Stimulated activated CD4-positive, alpha-beta T cell treated with anti-CD3 and anti-CD28 coated beads, Interleukin-4, amount 100 ng/mL, for 4 hours (primary cell): ENCODE measurements at places on chromosomes 4 and X.

GRCh38 chr4:122224348-122224747 is 72.2 kb downstream of the BLTP1 start:
- DNase-seq = no peak

GRCh38 chrX:47749185-47749967 is 87.3 kb upstream of the ZNF81 start:
- no peak for DNase-seq

DNA sequence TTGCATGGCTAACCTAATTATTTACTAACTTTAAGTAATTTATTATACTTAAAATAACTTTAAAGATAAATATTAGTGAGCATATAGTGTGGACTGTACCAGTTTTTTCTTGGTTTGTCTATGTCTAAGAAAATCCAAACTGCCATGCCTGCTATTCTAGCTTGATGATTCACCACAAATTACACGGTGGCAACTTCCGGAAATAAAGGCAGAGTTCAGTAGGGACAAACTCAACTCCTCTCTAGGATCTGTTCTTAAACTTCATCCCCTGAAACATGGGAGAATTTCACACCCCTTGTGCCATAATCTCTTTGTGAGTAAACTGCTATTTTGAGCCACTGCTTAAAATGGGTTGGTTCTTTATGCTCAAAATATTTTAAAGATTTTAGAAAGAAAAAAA is 213.6 kb upstream of the NRK start:
- no peak for DNase-seq

GRCh38 chrX:150635952-150636351 is 57.2 kb upstream of the MTMR1 start:
- no peak for DNase-seq

DNA sequence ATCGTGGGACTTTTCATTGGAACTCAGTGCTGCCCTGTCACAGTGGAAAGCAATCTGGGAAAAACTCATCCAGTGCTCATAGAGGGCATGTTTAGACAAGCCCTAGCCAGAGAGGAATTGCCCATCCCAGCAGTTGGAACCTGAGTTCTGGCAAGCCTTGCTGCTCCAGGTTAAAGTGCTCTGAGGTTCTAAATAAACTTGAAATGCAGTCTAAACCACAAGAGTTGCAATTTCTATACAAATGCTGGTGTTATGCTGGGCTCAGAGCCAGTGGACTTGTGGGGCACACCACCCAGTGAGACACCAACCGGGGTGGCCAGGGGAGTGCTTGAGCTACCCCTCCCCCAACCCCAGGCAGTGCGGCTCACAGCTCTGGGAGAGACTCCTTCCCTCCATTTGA is 142.8 kb upstream of the PPP1R2C start:
- no peak for DNase-seq

- DNase-seq = no peak
These were observed 329.5 kb downstream of the GRIA2 start for GRCh38 chr4:157550028-157550427.

DNA sequence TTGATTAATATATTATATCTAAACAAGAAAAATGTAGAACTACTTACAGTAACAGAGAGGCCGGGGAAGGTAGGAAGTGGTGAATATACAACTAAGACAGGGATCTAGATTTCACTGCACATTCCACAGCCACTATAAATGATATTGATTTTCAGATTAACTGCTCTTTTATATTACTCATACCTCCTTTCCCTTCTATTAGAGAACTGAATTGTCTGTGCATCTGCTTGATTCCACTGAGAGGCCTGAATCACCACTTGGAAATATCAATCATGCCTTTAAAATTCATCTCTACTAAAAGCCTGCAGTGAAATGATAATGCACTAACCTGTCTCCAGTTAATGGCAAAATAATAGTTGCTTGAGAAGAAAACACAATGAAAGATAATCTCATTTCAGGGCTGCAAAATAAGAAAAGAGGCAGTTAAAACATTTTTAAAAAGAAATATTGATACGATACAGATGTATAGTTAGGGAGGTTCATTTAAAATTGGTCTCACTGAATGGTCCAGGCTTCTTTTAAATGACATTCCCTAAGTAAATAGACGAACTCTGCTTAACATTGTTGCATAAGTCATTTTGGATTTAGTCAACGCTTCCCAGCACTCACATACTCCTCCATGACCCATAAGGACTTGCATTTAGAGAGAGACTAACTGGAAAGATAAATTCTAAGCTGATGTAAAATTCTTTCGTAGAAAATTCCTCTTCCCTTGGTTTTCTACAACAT is 3.8 kb downstream of the ANTXR2 start:
- DNase-seq = no peak

DNA sequence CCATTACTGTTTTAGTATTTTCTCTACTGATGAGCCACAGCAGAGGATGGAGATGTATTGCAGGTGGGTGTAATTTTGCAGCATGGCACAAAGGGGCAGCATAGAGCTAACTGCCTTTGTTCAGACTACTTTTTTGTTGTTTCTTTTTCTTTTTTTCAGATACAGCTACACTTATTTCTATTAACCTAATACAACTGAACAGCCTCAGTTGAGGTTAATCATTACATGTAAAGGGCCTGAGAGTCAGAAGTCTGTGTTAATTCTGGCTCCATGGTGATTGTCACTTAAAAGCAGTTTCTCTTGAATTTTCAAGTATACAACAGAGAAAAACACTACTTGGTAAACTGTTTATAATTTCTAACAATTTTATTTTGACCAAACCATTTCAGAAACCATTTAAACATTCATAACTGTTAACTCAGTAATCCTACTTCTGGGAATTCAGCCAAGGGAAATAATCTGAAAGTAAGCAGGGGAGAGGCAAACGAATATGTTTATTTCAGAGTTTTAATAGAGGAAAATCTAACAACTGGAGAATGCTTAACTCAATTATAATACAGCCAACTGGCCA is 13.9 kb upstream of the PPEF2 start:
- DNase-seq = peak; percentile 5

DNA sequence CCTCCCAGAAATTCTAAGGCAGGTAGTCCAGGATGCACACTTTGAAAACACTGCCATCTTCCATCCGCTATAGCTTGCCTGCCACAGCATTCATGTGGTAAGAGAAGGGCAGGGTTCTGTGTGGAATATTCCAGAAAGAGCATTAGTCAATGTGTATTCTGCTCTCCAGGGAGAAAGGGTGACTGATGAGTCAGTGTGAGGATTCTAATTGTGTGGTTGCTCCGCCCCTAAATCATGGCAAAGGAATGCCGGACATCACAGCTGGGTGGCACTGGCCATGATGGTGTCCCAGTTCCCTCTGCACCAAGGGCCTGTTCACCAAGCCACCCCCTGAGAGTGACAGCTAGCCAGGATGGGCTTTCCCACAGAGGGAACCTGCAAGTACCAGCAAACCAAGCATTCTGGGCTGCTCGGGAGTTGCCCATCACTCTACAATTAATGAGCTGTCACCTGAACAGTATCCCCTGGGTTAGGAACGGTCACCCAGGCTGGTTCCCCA is 9.5 kb downstream of the IDS start:
- DNase-seq = no peak

- DNase-seq = no peak
These were observed 81.7 kb downstream of the EGF start for GRCh38 chr4:109994415-109994827.

GRCh38 chr4:111046811-111047210 is 423.9 kb upstream of the PITX2 start:
- no peak for DNase-seq

- DNase-seq = no peak
These were observed 175.4 kb downstream of the SHOX start for GRCh38 chrX:805988-806387.

DNA sequence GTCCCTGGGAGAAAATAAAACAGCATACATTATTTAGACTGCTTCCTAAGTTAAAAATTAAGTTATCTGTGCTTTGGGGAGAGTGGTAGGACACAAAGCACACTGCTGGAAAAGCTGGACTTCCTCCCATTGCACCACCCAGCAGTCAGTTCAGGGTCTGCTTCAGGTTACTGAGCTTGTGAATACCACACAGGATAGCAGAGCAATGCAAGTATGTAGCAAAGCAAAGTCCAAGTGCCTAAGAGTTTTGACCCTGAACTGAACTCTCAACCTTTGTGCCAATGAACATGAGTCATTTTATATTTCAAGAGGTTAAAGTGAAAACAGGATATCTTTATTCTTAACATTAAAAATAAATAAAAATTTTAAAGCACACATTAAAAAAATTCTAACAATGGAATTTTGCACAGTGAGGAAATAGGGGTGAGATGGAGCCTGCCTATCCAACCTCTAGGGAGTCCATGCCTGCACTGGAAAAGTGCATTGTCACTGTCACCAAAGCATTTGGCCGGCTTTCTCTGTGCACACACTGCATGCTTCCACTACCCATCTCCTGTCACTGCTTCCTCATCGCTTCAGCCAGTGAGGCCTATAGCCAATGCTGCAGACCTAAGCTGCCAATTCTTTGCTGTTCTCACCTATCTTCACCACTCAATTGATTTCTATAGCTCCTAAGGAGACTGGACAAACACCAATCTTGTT is 50.9 kb downstream of the ABCG2 start:
- no peak for DNase-seq

DNA sequence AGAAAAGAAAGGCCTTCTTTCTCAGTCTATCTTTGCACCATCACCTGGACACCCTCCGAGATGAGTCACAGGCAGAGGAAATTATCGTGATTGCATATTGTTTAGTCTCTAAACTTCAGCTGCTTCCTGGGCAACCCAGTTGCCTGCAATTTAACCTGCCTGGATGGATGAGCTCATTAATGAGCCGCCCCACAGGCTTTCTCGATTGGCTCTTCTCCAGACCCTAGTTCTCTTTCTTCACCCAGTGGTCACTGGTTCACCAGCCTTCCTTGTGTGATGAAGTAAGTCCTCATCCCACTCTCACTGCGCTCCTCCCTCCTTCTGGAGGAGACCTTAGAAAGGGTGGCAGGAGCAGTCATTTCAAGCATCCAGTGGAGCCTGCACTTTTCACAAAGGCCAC is 94.4 kb downstream of the SOWAHB start:
- DNase-seq = no peak

- no peak for DNase-seq
These were observed 34.0 kb downstream of the CENPU start for GRCh38 chr4:184699941-184700340.

DNA sequence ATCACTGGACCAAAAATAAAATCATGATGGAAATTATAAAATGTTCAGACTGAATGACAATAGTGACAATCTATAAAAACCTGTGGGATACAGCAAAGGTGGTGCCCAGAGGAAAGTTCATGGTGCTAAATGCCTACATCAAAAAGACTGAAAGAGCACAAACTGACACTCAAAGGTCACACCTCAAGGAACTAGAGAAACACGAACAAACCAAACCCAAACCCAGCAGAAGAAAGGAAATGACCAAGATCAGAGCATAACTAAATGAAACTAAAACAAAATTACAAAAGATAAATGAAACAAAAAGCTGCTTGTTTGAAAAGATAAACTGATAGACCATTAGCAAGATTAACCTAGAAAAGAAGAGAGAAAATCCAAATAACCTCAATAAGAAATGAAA is 78.7 kb downstream of the ANAPC10 start:
- DNase-seq = no peak

- no peak for DNase-seq
These were observed 130.1 kb downstream of the KDM6A start for GRCh38 chrX:45003085-45003484.

- DNase-seq = no peak
These were observed 103.6 kb downstream of the EMCN start for GRCh38 chr4:100414016-100414790.

DNA sequence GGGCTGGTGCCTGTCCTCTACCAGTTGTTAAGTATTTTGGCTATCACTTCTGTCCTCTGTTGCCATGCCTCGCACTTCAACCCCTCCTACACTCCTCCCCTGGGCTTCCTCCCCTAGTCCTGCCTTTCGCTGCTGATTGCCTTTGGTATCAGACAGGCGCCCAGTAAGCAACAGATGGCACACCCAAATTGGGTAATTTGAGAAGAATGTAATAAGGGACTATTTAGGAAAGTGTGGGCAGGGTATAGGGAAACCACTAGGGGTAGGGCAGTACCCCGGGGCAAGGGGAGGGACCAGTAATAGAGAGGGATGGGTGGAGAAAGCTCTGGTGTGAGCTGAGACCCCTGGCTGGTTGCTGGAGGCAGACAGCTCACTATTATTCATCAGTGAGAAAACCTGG is 172.7 kb upstream of the USP9X start:
- no peak for DNase-seq

DNA sequence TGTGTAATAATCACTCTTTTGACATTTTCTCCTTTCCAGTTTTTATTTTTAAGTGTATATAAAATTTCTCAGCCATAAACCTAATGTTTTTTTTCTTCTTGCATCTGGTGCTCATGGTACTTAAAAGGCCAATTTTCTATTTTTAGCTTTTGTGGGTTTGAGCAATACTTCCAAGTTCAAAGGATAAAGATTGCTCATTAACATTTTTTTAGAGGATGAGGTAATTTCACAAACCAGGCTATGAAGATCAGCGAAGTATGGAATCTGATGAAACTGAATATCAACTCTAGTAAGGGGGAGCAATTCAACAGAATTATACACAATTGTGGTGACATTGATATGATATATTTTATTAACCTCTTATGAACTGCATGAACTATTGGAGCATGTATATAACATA is 25.8 kb upstream of the KLHL34 start:
- no peak for DNase-seq

GRCh38 chrX:39144323-39144722 is 343.1 kb downstream of the MID1IP1 start:
- no peak for DNase-seq

DNA sequence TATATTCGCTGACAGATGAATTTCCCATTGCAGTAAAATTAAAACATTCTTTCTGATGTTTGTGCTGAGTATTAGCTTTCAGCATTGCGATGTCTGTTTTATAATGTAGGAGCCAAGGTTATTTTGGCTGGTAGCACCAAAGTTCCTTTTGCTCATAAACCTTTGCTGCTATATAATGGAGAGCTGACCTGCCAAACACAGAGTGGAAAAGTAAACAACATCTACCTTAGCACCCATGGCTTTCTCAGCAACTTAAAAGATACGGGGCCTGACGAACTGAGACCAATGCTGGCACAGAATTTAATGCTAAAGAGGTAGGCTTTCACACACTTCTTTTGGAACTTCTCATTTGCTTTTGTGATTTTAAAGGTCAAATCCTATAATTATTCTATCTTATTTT is 46.0 kb downstream of the WDR19 start:
- no peak for DNase-seq

GRCh38 chr4:148776941-148777340 is 334.7 kb upstream of the NR3C2 start:
- DNase-seq = no peak

GRCh38 chr4:143085224-143085623 is 99.5 kb upstream of the USP38 start:
- no peak for DNase-seq

DNA sequence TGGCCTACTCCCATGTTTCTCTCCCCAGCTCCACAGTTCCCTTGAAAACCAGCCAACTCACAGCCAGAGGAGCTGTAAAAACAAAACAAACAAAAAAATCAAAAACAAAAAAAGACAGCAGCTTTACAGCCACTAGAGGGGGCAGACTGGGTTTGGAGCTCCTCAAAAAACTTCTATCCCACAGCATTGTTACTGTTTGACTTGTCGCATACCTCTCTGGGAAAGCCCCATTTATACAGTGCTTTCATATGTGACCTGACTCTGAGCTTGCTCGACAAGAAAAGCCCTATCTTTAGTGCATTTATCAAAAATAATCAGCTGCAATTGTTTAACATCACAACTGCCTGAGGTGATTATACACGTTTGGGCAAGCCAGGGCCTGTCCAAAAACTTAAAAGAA is 21.6 kb downstream of the TSPAN6 start:
- no peak for DNase-seq

GRCh38 chr4:4637710-4638109 is 95.9 kb upstream of the STX18 start:
- no peak for DNase-seq
